ENCODE measurements at places on chromosomes 6 and 20.
A peak's percentile ranks its signal among the peaks of the same experiment; 100 is the strongest.

DNA sequence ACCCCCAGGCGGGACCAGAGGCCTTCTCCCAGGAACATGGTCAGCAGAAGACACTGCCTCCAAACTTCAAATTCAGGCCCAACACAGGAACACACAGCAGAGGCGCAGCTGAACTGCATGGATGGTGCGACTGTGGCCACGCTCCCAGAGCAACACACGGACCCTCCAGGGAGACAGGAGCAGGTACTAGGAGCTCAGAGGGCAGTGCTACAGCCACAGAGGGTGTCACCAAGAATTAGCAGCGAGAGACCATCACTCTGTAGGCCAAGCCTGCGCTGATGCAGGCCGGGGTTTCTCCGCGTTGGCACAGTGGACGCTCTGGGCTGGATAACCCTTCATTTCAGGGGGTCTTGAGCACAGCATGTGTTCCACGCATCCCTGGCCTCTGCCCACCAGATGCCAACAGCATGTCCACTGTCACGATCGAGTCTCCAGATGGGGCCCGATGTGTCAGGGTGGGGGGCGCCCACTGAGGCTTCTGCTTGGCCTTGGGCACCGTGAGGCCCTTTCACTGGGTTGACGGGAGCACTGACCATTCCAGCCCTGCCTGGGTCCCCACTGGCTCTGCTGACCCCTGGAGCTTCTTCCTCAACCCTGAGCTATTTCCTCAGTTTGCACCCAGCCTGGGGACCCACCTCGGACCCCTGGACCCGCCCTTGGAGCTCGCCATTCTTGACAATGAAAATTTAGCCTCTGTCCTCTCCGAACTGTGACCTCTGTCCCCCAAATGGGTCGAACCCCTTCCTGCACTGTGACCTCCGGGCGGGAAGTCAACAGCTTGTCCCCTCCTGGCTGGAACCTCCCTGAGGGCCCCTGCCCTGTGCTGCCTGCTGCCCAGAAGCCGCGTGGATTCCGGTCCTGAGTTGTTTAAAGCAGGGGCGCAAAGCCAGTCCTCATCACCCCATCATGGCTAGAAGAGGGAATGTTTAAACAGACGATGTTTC lies 239.4 kb downstream of the DLL1 start:
- DNase-seq = no peak

- DNase-seq = no peak
These were observed 24.9 kb downstream of the SASH1 start for GRCh38 chr6:148367411-148368024.

- peak; percentile 4 for DNase-seq
These were observed 88.2 kb upstream of the ATXN1 start for GRCh38 chr6:16849280-16849987.

DNA sequence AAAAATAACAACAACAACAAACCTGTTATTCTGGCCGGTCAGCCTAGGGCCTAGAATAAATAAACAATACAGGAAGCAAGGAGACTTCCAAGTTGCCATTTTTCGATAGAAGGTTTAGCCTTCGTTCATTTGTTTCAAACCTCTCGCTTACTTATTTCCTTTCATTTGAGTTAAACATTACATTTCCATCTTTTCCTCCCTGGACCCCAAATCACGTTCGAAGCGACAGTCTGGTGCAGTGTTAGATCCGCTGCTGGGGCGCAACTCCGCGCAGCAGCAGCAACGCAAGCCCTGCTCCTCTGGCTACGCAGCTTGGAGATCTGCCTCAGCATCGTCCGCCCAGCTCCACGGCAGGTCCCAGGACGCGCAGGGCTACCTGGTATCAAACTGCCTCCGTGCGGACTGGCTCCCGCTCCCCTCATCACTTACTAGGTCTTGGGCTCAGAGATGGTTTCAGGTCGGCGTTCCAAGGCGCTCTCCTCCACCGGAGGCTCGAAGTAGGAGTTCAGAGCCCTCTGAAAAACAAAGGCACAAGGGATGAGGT lies 530 bp downstream of the TDP2 start:
- DNase-seq = peak; percentile 31

GRCh38 chr6:47242483-47243386 lies 67.0 kb downstream of the TNFRSF21 start:
- DNase-seq = peak; percentile 62

- no peak for DNase-seq
These were observed 47.5 kb upstream of the POPDC3 start for GRCh38 chr6:105227295-105227767.

GRCh38 chr6:75381877-75382633 lies 97.5 kb upstream of the TMEM30A start:
- no peak for DNase-seq

GRCh38 chr6:160139420-160139851 lies 17.8 kb downstream of the SLC22A1 start:
- DNase-seq = no peak

GRCh38 chr6:4369616-4370015 lies 234.2 kb upstream of the ECI2 start:
- DNase-seq = no peak

DNA sequence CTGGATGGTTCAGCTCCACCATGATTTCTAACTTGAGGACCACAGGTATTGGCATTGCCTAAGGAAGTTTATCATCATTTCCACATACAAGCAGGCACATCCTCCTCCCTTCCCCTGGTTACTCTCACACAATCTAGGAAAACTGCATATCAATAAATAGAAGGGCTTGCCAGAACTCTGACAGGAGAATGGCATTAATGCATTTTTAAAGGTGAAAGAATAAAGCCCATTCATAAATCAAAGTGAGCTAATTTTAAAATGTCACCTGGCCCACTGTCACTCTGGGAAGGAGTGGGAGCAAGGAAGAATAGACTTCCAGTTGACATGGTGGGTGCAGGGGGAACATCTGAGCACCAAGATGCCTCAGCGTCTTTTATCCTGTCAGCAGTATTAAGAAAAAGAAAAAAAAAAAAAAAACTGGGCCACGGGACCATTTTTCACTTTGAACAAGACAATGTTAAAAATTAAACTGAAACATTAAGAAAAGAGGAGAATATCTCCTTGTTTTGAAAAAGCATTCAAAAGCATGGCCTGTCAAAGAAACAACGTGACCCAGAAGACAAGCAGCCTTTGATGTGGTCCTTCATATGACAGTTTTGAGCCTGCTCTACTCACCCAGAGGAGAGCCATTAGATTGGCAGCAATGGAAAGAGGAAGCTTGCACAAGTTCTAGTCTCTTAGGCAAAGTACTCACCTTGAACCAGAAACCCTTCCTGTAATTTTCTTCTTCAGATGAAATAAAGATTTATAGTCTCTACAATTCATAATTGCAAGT lies 39.3 kb upstream of the SMLR1 start:
- DNase-seq = no peak

DNA sequence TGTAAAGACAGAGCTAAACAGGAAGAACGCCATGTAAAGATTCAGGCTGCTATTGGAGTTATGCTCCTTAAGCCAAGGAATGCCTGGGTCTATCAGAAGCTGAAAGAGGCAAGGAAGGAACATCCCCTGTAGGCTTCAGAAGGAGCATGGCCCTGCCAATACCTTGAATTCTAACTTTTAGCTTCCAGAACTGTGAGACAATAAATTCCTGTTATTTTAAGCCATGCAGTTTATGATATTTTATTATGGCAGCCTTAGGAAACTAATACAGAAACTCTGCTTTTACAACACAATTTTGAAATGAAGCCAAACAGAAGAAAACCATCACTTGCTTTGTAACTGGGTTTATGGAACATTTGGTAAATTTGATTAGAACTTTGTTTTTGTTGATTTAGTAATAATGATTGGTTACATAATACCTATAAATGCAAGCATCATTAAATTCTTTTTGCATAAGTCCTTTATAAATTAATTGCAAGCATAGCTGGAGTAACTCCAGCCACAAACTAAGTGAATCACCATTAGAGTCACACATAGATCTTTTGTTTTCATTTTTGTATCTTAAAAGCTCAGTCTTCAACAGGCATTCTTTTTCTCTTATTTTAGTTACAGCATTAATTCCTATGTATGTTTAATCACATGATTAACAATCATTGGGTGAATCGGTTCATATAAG lies 33.5 kb upstream of the TSPYL1 start:
- DNase-seq = no peak

- DNase-seq = no peak
These were observed 589.4 kb downstream of the RFPL4B start for GRCh38 chr6:112936504-112936903.

- DNase-seq = no peak
These were observed 8.8 kb upstream of the TPD52L1 start for GRCh38 chr6:125144822-125145221.

GRCh38 chr6:37572334-37572733 lies 72.6 kb upstream of the CCDC167 start:
- DNase-seq = no peak

DNA sequence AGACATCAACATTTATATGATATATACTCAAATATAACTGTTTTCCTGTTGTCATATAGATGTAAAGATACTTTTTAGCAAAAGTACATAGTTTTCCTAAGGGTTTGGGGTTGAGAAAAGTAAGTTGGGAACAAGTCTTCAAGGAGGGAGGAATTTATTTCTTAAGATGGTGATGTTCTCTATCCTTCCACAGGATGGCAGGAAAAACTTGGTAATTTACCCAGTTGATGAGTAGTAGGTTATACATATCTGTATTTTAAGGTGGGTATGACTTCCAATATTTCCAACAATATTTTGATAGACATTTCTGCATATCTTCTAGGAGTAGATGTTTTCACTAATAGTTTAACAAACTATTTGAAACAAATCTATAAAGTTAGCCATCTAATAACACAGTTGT lies 254.4 kb downstream of the RIMS1 start:
- DNase-seq = no peak

GRCh38 chr20:33065785-33066184 lies 12.1 kb downstream of the BPIFB3 start:
- DNase-seq = no peak

GRCh38 chr6:137105375-137105774 lies 60.6 kb upstream of the IL20RA start:
- no peak for DNase-seq

GRCh38 chr6:128515550-128516513 lies 4.6 kb downstream of the PTPRK start:
- no peak for DNase-seq

DNA sequence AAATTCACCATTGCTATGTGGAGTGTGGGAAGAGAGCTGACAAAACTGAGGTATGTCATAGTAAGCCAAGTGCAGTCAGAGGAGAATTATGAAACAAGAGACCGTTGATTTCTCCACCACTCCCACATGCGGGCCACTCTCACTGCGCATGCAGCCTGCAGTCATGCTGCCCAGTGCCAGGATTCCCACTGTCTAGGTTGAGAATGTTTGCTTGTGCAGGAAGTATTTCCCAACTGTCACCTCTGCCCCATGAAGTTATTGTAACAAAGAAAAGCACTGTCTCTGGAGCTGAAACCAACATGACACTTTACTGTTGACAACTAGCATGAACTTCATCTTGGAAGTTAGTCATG lies 18.7 kb upstream of the SFT2D1 start:
- no peak for DNase-seq

Measured in CD4-positive, alpha-beta T cell treated with Interleukin-6 at 100 ng/mL for 8 hours (primary cell).